ENCODE measurements at places on chromosomes 6 and 20. TPM values are rescaled to one million over a fixed set of nuclear protein-coding genes. Genes with fewer than 3 reads are reported as not detected.

The RUNX2 gene
- total RNA-seq: 2.6 TPM

DNA sequence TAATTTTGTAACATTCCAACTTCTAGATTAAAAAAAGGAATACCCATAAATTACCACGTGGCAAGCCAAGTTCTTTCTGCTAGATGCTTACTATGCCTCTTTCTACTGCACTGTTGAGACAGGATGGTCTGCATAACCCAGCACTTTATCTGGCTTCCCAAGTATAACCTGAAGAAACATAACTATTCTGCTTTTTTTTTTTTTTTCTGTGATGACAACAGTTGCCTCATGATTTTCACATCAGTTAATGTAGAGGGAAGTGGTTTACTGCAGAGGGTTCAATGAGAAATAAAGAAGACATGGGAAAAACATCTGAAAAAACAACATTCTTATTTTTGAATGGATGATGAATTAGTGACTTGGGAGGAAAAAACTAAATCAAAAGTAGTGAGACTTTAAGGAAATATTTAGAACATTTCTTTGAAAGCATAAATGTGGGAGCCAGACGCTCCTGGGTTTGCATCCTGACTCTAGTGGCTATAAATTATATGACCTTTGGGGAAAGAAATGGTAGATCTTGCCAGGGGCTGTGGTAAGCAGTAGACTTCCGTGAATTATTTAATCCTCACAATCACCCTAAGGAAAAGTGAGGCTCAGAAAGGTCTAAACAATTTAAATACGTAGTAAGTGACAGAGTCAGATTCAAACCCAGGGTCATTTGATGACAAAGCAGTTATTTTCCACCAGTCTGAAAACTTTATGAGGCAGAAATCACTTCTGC lies 230.7 kb downstream of the PHACTR1 start:
- H3K27me3 ChIP-seq: no peaks in the 10 kb centered on the region
- H3K36me3 ChIP-seq: no peaks in the 10 kb centered on the region
- H3K27ac ChIP-seq: no peak overlapping the region

DNA sequence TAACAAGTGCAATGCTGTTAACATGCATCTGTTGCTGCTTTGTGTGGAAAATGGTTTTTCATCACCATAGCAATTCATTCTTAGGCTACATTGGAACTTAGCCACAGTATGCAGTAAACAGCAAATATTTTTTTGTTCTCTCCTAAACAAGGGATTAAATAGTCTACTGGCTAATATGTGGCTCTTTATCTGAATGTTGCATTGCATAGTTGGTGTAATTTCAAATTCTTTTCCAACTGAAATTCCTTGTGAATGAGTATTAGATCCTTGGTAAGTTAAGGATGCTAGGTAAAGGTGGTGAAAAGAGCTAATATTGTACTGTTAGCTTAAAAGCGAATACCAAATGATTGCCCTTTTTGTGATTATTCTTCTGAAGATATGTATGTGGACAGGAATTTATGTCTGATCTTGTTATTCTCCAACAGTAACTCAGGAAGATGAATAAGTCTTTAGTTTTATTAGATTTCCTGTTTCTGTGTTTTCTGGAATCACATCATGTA lies 958 bp downstream of the MLIP start:
- DNase-seq: no peak
- no peaks in the 10 kb centered on the region for H3K36me3 ChIP-seq
- no peak overlapping the region for H3K4me3 ChIP-seq
- no peaks in the 10 kb centered on the region for H3K27me3 ChIP-seq
- H3K27ac ChIP-seq: no peak overlapping the region

DNA sequence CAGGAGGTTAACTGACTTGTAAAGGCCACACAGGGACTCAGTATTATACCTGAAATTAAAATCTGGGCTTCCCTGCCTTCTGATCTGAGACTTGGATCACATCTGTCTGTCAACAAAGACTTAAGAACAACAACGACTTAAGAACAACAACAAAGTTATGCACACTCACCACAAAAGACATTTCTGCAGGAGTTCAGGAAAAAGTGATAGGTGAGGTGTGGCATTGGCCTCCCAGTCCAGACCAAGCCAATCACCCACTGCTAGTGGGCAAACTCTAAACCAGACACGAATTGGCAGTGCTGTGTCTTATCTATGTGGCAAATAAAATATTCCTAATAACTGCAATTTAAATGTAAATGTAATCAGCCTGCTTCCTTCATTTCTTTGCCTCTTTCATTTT lies 61.3 kb downstream of the PRDM1 start:
- no peaks in the 10 kb centered on the region for H3K36me3 ChIP-seq
- DNase-seq: no peak
- no peak overlapping the region for H3K27ac ChIP-seq
- H3K27me3 ChIP-seq: no peaks in the 10 kb centered on the region
- no peak overlapping the region for H3K4me3 ChIP-seq
- H3K4me1 ChIP-seq: no peaks in the 10 kb centered on the region

- H3K27ac ChIP-seq: no peak overlapping the region
- no peaks in the 10 kb centered on the region for H3K27me3 ChIP-seq
- DNase-seq: no peak
- H3K4me3 ChIP-seq: no peak overlapping the region
- no peaks in the 10 kb centered on the region for H3K36me3 ChIP-seq
Measured at GRCh38 chr6:3392930-3393835, 63.7 kb downstream of the SLC22A23 start.

DNA sequence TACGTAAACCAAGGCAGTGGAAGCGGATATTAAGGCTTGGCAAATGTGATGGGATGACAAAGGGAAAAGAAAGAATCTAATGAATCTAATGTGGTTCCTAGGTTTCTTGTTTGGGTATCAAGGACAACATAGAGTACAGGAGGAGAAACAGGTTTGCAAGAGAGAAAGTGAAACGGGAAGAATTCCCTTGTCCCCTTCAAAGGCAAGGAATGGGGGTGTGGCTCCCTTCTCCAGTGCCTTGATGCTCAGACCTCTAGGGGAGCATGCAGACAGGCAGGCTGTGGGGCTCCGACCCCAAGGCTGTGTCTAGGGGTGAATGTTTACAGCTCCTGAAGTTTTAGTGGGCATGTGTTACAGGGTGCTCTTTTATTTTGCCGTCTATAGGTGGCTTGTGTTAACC lies 317.5 kb upstream of the HSF2 start:
- H3K27ac ChIP-seq: no peak overlapping the region
- H3K27me3 ChIP-seq: no peaks in the 10 kb centered on the region
- no peaks in the 10 kb centered on the region for H3K4me1 ChIP-seq

Measured in suprapubic skin (tissue), 4 donors.